ENCODE measurements at places on chromosomes 13 and 19.

DNA sequence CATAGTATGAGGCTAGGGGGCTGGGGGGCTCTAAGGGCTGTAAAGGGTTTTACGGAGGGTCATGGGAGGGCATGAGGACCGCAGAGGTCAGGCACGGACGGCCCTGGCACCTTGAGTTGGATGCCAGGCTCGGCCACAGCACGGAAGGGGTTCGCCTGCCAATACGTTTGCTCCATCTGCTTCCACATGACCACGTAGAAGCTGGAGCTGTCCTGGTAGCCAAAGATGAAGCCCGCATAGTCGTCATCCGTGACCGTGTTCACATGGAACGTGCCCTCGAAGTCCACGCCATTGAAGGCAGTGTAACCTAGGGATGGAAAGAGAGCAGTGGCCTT, 6.4 kb downstream of the COMP start:
- no peak for DNase-seq

DNA sequence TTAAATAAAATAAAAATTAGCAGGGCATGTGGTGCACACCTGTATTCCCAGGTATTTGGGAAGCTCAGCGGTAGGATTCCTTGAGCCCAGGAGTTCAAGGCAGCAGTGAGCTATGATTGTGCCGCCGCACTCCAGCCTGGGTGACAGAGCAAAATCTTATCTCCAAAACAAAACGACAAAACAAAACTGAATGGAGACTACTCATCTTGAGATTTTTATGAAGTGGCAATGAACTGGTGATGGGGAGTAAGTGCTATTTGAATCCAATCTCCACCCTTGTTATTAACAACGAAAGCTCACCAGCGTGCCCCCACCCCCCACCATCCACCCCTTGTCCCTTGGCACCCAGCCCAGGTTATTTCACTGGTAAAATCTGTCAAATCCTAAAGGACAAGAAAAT, 45.2 kb upstream of the URI1 start:
- no peak for DNase-seq

- DNase-seq = no peak
Measured at GRCh38 chr13:43469791-43470190, 317.0 kb downstream of the ENOX1 start.

DNA sequence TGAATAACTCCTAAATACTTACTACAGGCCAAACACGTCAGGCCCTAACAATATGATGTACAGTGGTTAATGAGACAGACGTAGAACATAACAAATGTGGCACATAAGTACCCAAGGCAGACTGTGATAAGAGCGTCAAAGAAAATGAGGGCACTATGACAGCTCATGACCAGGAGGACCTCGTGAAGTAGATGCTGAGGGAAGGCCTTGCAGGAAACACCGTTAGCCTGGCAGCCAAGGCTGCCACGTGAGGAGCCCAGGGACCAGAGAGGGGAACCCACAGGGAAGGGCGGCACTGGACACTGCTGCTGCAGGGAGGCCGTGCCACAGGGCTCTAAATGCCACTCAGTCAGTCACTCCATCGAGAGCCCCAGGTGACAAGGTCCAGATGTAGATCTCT, 5.7 kb downstream of the TUBGCP3 start:
- no peak for DNase-seq

DNA sequence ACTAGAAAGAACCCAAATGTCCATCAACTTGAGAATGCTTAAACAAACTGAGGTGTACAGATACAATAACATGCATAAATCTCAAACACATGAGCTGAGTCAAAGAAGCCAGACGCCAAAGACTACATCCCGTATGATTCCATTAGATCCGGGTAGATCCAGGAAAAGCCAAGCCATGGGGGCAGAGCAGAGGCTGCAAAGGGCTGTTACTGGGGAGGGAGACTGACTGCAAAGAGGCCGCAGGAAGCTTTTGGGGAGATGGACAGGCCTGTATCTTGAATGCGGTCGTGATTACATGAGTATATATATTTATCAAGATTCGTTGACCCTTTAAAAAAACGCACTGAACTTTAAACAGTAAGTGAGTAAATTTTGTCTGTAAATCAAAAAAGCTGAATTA, 28.7 kb downstream of the GGACT start:
- DNase-seq = no peak

GRCh38 chr13:93752541-93752940, 525.9 kb downstream of the GPC6 start:
- DNase-seq = no peak

GRCh38 chr13:71602344-71602743, 264.7 kb downstream of the DACH1 start:
- DNase-seq = no peak

- no peak for DNase-seq
Measured at GRCh38 chr19:49912965-49913685, 15.9 kb upstream of the ATF5 start.

GRCh38 chr13:73464758-73465616, 406.2 kb downstream of the KLF5 start:
- DNase-seq = no peak

DNA sequence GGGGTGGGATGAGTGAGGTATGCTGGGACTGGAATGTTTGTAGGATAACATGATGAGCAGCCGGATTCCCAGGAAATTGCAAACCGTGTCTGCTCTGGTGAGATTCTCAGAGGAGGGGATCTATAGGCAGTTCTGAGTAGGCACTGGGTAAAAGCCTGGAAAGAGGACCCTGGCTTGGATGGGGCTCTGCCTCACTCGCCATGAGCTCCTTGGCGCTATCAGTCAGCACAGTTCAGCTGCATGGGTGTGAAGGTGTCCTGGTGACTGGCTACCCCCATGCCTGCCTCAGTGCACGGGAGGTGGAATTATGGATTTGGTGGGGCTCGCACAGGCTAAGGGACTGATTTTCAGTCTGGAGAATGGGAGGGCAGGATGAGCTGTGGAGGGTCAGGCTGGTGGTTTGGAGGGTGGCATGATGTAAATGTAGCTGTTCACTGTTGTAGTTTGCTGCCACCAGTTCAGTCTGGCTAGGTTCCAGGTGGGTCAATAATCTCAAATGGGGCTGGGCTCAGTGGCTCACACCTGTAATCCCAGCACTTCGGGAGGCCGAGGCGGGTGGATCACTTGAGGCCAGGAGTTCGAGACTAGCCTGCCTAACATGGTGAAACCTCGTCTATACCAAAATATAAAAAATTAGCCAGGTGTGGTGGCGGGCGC, 9.2 kb upstream of the ZNF627 start:
- DNase-seq = no peak

GRCh38 chr19:35750167-35750566, 1.8 kb downstream of the LIN37 start:
- no peak for DNase-seq

- DNase-seq = no peak
Measured at GRCh38 chr13:20684546-20684945, 19.0 kb upstream of the IL17D start.

DNA sequence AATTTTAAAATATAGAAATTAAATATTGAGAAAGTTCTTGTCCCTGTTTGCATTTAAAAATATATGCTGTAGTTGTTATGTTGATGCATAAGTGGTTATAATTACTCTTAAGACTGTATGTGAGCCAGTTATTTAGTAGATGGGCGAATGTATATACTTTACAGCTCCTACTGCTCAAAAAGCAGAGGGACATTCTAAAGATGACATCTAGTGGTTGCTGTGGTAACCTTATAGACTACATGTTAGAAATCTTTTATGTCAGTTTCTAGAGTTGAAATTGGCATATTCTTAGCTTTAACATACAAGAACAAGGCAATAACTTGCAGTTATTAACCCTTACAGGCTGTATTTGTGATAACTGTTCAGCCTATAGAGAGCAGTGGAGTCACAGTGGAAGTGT, 160.5 kb downstream of the OLFM4 start:
- no peak for DNase-seq

DNA sequence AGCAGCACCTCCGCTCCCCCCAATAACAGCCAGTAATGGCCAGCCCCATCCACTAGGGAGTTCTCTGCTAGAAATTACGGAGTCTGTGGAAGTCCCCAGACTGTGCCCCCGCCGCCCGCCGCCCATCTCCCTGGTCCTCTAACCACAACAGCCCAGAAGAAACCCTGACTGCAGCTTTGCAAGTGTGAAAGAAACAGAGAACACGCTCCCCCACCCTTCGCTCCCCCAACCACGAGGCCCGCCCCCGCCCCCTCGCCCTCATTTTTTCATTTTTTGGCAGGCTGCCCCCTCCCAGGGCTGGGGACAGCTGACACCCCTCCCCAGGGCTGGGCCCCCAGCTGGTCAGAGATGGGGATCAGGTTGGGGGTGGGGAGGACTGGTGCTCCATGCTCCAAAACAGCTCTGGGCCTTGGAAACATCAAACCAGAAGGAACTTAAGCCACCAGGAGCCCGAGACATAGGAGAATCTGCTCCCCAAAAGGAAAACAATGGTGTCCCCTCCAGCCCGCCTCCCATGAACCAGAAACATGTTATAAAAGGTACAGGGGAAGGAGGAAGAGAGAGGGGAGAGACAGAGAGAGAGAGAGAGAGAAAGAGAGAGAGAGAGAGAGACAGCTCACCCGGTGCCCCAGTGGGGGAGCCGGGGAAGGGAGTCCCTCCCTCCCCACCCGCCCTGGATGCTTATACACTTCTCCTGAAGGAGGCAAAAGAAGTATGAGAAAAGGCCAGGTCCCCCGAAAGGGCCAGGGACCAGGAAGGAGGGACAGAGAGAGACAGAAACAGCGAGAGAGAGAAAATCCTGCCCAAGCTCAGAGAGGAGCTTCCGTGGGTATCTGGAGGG, 29.8 kb upstream of the ASF1B start:
- DNase-seq = no peak

DNA sequence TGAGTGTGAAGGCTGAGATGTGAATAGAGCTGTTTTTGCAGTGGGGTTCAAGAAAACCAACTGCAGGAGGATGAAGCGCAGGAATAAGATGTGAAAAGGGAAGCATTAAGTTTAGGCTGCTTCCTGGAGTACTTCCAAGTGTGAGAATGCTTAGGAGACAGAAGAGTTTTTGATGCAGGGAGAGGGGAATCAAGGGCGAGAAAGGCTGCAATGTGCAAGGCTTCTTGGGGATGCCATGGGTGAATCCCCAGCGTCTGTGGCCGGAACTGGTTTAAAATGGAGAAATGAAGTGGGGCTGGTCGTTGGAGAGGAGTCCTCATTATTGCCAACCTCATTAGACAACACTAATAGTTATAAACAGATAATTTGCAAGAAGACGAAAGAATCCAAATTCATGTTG, 764.9 kb downstream of the LIG4 start:
- no peak for DNase-seq

- no peak for DNase-seq
Measured at GRCh38 chr13:75402787-75403186, 79.2 kb downstream of the TBC1D4 start.

- DNase-seq = peak; percentile 56
Measured at GRCh38 chr13:79405501-79405830, 589 bp downstream of the RBM26 start.

- no peak for DNase-seq
Measured at GRCh38 chr13:80695841-80696240, 354.9 kb upstream of the SPRY2 start.

DNA sequence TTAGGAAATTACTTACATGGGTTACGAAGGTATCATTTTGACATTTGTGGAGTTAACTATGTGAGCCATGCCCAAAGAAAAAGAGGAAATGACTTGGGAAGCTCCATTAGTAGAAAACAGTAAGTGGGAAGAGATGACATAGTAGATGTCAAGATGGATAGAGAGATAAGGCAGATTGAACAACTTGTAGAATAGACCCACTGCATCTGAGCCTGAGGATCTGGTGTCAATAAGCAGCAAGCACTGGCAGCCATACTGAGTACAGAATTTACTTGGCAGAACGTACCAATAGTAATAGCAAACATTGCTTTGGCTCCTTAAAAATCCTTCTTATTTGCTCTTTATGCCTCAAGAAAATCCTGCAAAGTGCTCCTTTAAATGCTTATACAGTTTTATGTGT, 203.8 kb downstream of the GPC6 start:
- no peak for DNase-seq

- DNase-seq = no peak
Measured at GRCh38 chr19:56995303-56995702, 124.5 kb upstream of the USP29 start.

DNA sequence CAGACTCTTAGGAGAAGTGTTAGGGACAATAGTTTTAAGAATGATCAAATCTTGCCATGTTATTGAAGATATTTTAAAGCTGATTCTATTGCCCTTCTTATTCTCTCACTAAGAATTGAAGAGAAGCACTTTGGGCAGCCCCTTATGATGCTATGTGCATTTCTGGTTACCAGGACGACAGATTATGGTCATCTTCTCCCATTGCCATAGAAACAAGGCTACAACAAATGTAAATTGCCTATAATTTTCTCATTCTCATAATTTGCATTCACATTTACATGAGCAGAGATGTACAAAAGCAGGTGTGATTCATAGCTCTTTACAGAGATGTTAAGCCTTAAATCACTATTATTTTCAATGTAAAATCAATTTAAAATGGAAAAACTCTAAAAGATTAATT, 137.3 kb upstream of the PCDH9 start:
- DNase-seq = no peak

GRCh38 chr13:65677906-65678305, 1552.2 kb downstream of the PCDH9 start:
- DNase-seq = no peak

- DNase-seq = no peak
Measured at GRCh38 chr13:114115796-114116195, 16.6 kb downstream of the RASA3 start.

DNA sequence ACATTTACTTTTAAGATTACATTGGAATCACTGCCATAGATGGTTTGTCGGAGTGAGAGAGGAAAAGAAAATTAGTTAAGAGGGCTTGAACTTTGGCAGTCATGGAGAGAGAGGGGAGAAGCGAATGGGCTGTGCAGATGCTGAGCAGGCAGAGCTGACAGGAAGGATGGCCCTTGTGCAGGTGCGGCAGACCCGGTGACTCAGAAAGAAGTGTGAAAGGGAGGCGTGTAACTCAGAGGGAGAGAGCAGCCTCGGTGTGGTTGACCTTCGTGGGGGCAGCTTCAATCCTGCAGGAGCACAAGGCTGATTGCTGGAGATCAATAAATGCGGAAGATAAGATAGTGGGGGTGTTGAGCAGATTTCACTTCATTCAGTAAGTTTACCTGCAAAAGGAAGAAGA, 76.9 kb downstream of the TNFSF13B start:
- no peak for DNase-seq

GRCh38 chr13:96849091-96849490, 145.2 kb downstream of the OXGR1 start:
- DNase-seq = no peak

DNA sequence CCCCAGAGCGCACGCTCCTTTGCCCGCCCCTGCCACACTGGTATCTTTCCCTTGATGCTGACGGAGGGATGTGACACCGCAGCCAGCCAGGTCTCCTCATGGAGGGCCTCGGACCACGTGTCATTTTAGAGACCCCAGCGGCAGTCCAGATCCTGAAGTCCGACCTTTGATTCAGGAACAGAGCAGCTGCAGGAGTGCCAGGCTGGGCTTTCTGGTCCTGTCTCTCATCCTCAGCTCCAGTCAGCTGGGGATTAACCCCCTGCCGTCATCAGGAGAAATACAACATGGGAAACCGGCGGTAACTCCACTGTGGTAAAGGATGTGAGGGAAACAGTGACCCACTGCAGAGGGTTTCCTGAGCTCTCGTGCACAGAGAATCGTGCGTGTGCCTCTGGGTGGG, 140.6 kb downstream of the SIPA1L3 start:
- DNase-seq = no peak

Data from hippocampal formation (tissue), 2 donors.